HepG2 (cell line): ENCODE measurements at places on chromosomes 3 and 15.
A peak's percentile ranks its signal among the peaks of the same experiment; 100 is the strongest.

DNA sequence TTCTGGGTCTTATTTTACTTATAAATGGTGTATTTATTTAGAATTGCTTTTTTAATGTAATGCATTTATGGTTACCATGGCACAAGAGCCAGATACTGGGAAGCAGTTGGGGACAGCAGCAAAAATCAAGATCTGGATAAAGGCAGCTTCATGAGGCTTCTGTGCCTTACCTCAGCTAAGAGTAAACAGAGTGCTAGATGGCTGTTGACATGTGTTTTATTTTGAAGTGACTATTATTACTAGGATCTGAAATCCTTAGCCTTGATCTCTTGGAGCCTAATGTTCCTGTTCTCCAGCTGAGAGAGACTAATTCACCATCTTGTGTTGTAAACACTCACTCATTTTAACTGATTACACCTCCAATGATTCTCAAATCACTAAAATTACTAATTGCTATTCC lies 317.8 kb downstream of the LPP start:
- DNase-seq = no peak

DNA sequence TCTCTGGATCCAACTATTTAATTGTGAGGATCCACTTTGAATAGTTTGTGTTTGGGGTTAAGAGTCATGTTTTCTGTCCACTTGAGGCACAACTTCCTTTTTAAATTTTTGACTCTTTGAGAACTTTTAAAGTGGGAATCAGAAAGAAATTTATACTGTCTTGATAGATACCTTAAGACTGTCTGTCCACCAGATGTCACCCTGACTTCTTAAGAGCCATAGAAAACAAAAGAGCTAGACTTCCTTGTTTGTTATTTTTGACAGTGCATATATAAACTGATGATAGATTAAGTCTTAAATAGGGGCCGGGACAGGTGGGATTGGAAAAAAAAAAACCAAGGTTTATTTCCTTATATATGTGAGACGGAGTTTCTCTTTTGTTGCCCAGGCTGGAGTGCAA lies 52.1 kb upstream of the WDR72 start:
- peak; percentile 42 for DNase-seq

DNA sequence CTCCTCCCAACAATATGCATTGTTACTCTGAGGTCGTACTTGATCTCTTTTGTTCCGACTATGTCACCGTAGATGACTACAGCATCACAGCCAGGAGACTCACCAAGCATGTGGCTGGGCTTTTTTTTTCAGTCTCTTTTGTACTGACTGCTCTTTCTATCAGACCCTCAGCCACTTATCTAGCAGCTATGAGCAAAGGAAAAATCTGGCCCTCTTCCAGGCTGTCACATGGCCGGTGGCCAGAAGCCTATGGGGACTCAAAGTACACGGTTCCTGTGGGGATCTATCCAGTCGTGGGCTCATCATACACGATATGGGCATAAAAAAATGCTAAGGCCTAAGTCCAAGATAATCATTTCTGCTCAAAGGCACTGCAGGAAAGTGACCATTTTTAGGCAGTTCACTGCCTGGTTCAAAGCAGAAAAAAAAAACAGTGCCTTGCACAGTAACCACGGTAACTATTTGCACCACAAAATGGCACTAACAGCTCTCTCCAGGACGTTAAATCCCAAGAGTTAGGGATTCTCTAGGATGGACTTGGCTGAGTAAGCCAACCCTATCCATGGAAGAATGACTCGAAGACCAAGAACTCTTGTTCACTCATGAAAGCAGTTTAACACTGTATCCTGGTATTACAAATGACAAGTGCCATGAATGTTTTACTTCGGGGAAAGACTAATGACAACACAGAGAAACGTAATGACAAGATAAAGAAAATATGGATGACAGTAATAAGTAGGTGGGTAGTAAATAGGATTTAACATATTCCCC lies 50.3 kb downstream of the SHQ1 start:
- DNase-seq = peak; percentile 5

DNA sequence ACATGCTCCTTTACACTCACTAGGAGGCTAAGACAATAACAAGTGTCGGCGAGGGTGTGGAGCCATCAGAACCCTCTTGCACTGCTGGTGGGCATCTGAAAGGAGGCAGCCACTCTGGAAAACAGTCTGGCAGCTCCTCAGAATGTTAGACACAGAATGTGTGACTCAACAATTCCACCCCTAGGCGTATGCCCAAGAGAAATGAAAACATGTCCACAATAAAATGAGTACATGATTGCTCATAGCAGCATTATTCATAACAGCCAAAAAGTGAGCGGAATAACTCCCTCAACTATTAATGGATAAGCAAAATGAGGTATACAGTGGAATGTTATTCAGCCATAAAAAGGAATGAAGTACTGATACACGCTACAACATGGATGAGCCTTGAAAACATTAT lies 57.8 kb downstream of the WNT7A start:
- no peak for DNase-seq

DNA sequence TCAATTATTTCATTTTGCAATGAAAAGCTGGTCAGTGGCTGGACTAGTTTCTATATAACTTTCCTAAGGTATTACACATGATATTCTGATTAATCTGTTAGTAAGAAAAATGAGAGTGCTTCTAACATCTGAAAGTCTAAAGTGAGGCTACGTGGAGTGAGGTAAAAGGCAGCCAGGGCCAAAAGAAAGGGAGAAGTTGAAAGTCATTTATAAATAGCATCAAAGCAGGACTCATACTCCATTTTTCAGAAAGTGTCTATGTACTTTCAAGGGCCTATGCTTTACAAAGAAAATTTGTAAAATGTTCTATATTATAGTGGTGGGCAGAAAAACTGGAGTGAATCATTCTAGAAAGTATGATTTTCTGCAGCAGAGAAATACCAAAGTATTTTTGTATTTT lies 80.0 kb downstream of the CSNK1G1 start:
- no peak for DNase-seq

DNA sequence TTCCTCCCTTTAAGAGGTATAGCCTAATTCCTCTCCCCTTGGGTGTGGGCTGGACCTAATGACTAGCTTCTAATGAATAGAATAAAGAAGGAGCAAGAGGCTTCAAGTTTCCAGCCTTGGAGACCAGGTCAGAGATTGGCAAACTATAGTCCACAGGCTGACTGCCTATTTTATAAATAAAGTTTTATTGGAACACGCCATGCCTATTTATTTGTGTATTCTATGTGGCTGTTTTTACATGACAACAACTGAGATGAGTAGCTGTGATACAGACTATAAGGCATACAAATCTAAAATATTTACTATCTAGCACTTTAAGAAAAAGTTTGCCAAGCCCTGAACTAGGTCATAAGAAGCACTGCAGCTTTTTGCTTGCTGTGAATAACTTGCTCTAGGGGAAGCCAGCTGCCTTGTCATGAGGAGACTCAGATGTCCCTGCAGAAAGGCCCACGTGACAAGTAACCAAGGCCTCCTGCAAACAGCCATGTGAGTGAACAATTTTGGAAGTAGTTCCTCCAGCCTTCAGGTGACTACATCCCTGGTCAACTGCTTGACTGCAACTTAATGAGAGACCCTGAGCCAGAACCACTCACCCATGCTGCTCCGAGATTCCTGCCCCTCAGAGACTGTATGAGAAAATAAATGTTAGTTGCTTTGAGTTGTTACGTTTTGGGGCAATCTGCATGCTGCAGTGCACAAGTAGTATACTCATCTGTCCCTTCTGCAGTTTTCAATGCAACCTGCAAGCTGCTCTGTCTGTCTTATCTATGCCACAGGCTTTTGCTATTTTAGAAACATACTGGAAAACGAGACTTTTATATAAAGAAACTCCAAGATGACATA lies 21.1 kb upstream of the MAP3K13 start:
- no peak for DNase-seq

DNA sequence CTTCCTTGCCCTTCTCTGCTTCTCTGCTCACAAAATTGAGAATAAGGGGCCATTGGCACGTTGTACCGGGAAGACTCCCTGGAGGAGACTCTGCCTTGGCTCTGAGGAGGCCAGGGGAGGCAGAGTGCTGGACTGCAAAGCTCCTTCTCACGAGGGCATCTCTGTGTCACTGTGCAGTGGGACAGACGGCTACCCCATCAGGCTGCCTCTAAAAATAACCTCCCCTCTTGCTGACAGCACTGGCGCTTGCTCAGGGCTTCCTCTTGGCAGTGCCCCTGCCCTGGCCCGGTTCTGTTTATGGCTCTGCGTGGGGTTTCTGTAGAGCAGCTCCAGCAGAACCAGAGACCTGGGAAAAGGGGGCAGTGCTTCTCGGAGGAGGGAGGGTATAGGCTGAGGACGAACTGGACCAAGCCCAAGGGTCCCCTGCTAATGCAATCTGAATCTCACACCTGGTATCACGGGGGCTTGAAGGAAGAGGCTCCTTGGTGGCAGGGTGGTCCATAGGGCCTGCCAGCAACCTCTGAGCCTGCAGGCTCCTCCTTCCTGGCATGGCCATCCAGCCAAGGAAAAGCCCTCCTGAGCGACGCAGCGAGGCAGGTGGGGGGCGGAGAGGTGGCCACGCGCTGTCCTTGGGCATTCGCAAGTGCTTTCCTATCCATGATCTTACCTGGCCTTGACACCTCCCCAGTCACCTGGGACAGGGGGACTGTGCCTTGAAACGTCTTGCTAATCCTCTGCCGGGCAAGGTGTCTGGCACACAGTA lies 63.3 kb upstream of the TLE3 start:
- DNase-seq = no peak

- no peak for DNase-seq
Observed at GRCh38 chr3:117454254-117454653, 744.7 kb downstream of the TUSC7 start.

DNA sequence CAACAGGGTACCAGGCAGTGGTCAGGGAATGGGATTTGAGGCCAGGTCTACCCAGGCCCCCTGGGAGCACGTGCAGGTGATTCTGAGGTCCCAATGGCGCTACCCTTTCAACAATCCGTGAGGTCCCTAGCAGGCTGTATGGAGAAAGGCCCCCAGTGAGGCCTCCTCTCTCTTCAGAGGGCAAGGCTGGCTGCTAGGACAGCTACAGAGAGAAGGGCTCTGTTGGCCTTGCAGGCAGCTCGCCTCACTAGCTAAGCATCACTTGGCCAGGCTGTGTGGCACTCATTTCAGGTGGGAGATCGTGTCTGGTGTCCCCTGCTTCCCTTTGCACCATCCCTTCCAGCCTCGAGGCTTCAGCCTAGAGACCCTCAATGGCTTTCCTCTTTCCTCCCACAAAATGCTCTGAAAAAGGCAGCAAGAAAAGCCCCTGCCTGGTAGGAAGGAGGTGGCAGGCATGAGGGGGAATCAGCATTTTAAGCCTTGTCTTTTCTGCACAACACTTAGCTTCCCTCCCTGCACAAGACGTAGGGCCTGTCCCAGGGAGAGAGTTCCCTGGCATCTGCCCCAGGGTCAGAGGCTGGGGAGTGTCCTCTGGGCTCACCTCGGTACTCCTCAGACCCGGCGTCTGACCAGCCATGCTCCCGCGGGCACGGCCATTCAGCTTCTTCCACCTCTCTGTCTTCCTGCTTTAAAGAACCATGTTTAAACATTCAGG lies 111.8 kb downstream of the ASB7 start:
- DNase-seq = no peak

- DNase-seq = no peak
Observed at GRCh38 chr15:22224241-22224671, 143.9 kb downstream of the OR4M2 start.

- DNase-seq = no peak
Observed at GRCh38 chr3:15436246-15436645, 8.8 kb downstream of the EAF1 start.
